A673 (cell line): ENCODE measurements at places on chromosomes 16 and 17. TPM values are rescaled to one million over a fixed set of nuclear protein-coding genes. Genes with fewer than 3 reads are reported as not detected.

The TEKT1 gene
- total RNA-seq = not detected in 2 replicates

The RBFOX1 gene
- total RNA-seq = 0.85 and 1.8 TPM in 2 replicates

The TEX14 gene
- total RNA-seq = 0.26 and 0.50 TPM in 2 replicates

The NTN3 gene
- 1.6 and 2.9 TPM in 2 replicates for total RNA-seq

The PLCD3 gene
- total RNA-seq = 12.0 and 18.5 TPM in 2 replicates

The TMIGD1 gene
- not detected in 2 replicates for total RNA-seq

The KRTAP2-3 gene
- total RNA-seq = not detected in 2 replicates

The TP53TG3D gene
- total RNA-seq = not detected in 2 replicates

The PYDC1 gene
- not detected in 2 replicates for total RNA-seq

The KRTAP3-1 gene
- total RNA-seq = not detected in 2 replicates

The JUP gene
- total RNA-seq = 15.7 and 25.2 TPM in 2 replicates

The GID4 gene
- 14.0 and 16.5 TPM in 2 replicates for total RNA-seq

The ALOX15 gene
- total RNA-seq = 0.13 TPM in 1 of 2 replicates, not detected in the other

The MEIOC gene
- 0.44 TPM in 1 of 2 replicates, not detected in the other for total RNA-seq

The KRT15 gene
- not detected in 2 replicates for total RNA-seq

The TERB1 gene
- 0.28 TPM in 1 of 2 replicates, not detected in the other for total RNA-seq

The DNAAF8 gene
- 0.15 and 0.72 TPM in 2 replicates for total RNA-seq

The KLHL10 gene
- not detected in 2 replicates for total RNA-seq

The TSPOAP1 gene
- total RNA-seq = 0.21 and 0.24 TPM in 2 replicates

The HSD17B2 gene
- 3.2 and 4.9 TPM in 2 replicates for total RNA-seq

The CYB5D1 gene
- 16.9 and 18.7 TPM in 2 replicates for total RNA-seq

The KCNJ12 gene
- 1.2 and 2.1 TPM in 2 replicates for total RNA-seq

The MYO15A gene
- total RNA-seq = 0.28 and 0.44 TPM in 2 replicates

The RDM1 gene
- total RNA-seq = 2.1 and 5.5 TPM in 2 replicates

The MCRIP1 gene
- total RNA-seq = 126 and 130 TPM in 2 replicates

The CCDC144A gene
- total RNA-seq = 2.5 and 2.7 TPM in 2 replicates
